ENCODE measurements at places on chromosomes 4 and X.

DNA sequence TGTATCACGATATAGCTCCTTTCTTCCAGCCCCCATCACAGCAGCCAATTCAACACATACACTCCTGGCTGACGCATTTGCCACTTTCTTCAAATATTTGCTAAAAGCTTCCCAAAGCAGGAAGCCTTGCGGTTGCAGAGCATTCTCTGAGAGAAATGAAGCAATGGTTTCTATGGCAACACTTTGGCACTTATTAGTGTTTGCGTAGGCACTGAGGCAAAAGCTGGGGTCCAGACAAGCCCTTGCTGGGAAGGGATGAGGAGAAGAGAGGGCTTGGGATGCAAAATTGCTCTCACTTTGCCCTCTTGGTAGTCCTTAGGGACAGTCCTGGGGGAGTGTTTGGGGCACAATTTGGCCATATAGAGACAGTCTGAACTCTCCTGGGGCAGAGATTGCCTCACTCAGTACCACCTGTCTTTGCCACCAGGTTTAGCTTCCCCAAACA, 55.0 kb upstream of the PAK3 start:
- DNase-seq: no peak

DNA sequence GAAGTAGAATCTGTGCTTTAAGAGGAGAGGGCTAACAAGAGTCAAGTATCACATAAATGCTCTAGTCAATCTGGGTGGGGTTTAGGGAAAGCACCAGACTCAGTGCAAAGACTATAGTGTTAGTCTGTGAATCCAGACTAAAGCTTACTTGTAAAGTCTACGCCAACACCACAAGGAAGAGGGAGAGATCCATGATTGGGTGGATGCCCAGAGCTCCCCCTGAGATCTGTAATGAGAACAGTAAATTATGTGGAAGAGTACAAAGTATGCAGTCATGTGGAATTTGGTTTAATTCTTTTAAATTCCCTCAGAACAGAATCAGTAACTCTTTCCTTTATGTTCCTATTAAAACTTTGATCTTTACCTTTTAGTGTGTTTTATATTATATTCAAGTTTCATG, 354.7 kb upstream of the SPANXN4 start:
- DNase-seq: no peak

DNA sequence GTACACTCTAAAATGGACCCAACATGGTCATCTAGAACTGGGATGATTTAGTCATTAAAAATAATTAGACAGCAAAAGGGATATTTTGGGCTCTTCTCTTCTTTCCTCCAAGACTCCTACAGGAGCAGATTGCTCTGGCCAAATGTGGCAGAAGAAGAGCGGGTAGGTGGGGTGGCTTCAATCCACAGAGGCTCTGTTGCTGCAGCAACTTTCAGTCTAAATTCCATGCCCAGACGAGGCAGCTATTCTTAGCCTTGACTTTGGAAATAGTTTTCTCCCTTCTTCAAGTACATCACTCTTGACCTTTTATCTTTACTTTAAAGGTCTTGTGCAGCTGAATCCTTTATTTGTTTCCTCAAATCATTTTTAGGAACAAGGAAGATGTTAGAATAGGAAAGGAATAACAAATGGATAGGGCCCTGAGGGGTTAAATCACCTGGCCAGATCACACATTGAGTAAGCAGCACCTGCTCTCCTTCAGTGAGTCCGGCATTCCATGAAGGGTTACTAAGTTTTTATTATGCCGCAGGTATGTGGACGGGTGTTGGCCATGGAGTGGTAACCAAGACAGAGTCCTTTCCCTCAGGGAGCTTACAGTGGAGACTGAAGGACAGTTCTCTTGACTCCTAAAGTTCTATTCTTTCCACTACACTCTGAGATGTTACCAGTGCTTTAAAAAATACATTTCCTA, 19.3 kb upstream of the SORBS2 start:
- DNase-seq: no peak

DNA sequence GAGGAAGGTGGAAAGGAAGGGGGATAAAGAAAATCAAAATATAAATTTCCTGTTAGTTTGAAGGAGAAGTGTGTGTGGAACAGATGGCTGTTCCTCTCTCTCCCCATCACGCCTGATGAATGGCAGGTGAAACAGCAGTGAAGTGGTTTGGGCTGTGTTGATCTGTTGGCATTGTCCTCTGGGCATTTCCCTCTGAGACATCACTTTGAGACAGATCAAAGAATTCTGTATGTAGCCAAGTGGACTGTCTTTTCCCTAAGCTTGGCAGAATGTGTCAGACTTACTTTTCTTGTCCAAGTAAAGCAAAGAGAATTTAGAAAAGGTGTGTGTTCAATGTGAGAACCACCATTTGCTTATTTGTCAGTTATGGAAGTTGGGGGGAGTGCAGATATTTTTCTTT, 47.5 kb downstream of the SEPTIN11 start:
- DNase-seq: no peak
